ENCODE measurements at places on chromosomes 7 and 10. TPM values are rescaled to one million over a fixed set of nuclear protein-coding genes. Genes with fewer than 3 reads are reported as not detected.

DNA sequence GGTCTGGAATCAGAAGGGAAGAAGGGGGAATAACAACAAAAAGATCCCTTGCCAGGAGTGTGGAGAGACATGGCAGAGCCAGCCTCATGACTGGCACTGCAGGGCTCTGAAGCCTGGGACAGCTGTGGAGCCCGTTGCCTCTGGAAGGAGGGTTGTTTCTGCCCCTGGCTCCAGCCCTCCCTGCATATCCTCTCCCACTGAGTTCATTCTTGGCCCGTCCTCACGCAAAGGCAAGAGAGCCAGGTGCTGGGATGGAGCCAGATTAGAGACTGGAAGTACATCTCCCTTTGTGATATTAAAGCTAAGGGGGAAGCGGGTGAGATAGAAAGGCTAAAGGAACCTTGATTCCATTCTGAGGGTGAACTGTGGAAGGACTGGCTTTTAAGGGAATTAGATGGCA is 141.5 kb upstream of the NPVF start:
- peak; percentile 23 for DNase-seq

GRCh38 chr10:34254596-34254995 is 560.5 kb downstream of the PARD3 start:
- DNase-seq: no peak

- DNase-seq: no peak
These were observed 734.7 kb downstream of the KCNMA1 start for GRCh38 chr10:76902949-76903348.

SLC26A5 gene
- polyA plus RNA-seq: not detected

VSIR gene
- polyA plus RNA-seq: 14.8 TPM

ASNS gene
- polyA plus RNA-seq: 6.8 TPM

MINPP1 gene
- 6.8 TPM for polyA plus RNA-seq

DNA sequence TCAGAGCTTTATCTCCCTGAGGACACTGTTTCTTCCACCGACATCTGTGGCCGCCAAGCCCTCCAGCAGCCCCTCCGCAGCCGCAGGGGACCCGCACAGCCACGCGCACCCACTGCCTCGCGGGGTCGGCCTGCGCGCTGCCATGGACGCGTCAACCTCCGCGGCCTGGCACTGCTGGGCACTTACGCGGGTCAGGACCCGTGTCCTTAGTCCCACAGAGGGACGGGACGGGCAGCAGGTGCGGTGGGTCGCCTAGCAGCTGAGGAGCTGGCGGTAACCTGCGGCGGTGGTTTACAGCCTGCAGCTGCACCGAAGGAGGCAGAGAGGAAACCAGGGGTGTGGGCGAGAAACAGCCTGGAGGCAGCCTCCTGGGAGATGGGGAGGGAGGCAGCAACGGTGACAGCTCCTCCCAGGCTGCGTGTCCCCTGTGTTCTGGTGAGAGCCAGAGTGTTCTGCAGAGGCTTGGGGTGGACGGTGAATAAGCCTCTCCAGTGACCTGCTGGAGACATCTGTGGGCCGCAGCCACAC is 61.3 kb downstream of the SEC61G start:
- no peak for DNase-seq

DNA sequence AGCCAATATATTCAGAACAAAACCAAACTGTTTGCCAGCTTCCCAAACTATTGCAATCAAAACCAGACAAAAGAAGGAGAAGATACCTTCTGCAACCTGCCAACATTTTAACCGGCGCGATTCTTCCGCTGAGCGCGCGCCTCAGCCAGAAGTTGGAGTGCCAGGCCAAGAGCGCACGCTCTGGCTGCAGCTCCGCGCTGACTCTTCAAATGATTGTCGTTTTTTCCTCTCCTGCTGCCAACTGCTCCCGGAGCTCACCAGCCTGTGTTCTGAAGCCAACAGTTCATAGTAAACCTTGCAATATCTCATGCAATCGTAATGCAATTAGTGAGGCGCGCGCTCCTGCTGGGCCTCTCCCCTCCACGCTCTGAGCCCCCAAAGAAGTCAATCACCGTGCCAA is 259.7 kb upstream of the MGMT start:
- no peak for DNase-seq

PLEKHS1 gene
- polyA plus RNA-seq: 0.04 TPM

SLIT1 gene
- 0.04 TPM for polyA plus RNA-seq

CHAT gene
- not detected for polyA plus RNA-seq

- DNase-seq: peak; percentile 94
These were observed 53.6 kb downstream of the PYROXD2 start for GRCh38 chr10:98361131-98362025.

SAMD9L gene
- 1.9 TPM for polyA plus RNA-seq

GNAT3 gene
- polyA plus RNA-seq: not detected

KLF14 gene
- polyA plus RNA-seq: 1.5 TPM

DNA sequence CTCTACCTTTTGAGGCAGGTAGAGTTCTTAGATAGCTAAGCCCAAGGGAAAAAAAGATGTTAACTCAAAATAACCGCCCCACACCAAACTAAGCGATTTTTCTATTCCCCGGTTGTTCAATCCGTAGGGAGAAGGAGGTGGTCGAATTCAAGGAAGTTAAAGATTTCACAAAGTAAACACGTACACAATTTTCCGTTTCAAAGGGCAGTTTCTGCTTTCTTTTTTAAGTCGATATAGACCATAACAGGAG is 842 bp downstream of the KBTBD2 start:
- no peak for DNase-seq

- no peak for DNase-seq
These were observed 195.4 kb upstream of the GHITM start for GRCh38 chr10:83943920-83944319.

GRCh38 chr10:60385399-60385738 is 4.3 kb downstream of the ANK3 start:
- DNase-seq: no peak
